ENCODE measurements at places on chromosomes 11 and 22. TPM values are rescaled to one million over a fixed set of nuclear protein-coding genes. Genes with fewer than 3 reads are reported as not detected.

GRCh38 chr22:50292643-50293440, 14.6 kb downstream of the PLXNB2 start:
- H3K4me3 ChIP-seq, result peak overlapping the region; percentile 53
- DNase-seq, result no peak
- no peaks in the 10 kb centered on the region for H3K27me3 ChIP-seq
- peaks cover 34% of the 10 kb centered on the region for H3K36me3 ChIP-seq
- H3K4me1 ChIP-seq, result peaks cover 64% of the 10 kb centered on the region

Gene TPBGL
- total RNA-seq, result 0.16 TPM

DNA sequence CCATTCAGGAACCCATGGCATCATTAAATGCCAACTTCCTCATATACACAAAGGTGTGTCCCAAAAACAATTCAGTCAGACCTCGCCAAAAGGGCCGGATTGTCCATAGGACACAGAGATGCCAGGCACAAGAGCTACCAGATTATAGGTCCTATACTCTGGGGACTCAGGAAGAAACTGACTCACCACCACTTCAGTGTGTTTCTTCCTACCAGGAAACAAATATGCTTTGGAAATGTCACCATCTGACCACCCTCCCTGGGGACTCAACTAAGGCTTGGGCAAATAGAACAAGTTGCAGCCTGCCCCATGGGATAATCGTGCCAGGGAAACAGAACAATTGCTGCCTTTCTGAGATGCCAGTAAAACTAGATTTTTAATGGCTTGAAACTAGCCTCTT, 11.7 kb downstream of the POU2AF3 start:
- no peaks in the 10 kb centered on the region for H3K4me1 ChIP-seq

DNA sequence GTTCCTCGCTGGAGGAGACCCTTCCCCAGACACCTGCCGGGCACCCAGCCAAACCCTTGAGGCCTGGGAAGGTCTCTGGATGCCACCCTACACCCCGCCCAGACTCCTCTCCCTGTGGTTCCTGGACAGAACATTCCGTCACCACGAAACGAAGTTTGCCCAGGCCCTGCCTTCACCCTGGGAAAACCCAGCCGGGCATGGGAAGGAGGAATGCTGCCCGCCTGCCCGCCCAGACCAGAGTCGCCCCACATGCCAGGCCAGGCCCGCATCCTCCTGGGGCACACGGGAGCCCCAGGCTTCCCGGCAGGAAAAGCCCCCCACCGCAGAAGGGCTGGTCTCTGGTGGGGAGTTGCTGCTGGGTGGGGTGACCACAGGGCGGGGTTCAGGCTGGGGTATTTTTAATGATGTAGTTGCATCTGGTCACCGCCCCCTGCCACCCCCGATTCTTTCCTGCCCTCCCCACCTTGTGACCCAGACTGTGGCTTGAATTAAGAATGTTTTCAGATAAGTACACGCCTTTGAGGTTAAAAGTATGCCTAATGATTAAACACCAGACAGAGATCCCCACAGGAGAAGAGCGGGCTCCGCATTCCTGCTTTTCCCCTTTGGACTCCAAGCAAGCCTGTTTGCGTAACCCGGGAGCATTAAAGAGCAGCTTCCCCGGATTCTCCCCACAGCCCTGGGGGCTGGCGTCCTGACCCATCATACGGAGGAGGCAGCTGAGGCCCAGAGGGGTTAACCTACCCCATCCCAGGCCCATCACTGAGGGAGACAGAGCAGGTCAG, 44.6 kb upstream of the PPARA start:
- peaks cover 56% of the 10 kb centered on the region for H3K36me3 ChIP-seq
- H3K27me3 ChIP-seq, result no peaks in the 10 kb centered on the region
- H3K4me1 ChIP-seq, result peaks cover 99% of the 10 kb centered on the region
- H3K4me3 ChIP-seq, result peak overlapping the region; percentile 19

Gene TRIM48
- not detected for total RNA-seq

DNA sequence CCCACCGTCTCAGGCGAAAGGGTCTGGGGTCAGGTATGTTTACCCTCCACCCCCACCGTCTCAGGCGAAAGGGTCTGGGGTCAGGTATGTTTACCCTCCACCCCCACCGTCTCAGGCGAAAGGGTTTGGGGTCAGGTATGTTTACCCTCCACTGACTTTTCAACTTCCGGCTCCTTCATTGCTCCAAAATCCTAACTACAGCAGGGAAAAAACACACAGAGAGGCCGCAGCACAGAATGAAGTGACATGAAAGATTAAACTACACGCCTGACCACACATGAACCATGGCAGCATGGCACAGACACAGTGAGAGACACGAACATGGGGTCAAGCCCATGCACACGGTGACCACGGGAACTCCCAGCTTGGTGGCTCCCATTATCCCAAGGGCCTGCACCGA, 634.9 kb upstream of the B3GAT1 start:
- no peak for DNase-seq
- H3K4me3 ChIP-seq, result no peak overlapping the region
- peaks cover 39% of the 10 kb centered on the region for H3K27me3 ChIP-seq
- H3K4me1 ChIP-seq, result no peaks in the 10 kb centered on the region

DNA sequence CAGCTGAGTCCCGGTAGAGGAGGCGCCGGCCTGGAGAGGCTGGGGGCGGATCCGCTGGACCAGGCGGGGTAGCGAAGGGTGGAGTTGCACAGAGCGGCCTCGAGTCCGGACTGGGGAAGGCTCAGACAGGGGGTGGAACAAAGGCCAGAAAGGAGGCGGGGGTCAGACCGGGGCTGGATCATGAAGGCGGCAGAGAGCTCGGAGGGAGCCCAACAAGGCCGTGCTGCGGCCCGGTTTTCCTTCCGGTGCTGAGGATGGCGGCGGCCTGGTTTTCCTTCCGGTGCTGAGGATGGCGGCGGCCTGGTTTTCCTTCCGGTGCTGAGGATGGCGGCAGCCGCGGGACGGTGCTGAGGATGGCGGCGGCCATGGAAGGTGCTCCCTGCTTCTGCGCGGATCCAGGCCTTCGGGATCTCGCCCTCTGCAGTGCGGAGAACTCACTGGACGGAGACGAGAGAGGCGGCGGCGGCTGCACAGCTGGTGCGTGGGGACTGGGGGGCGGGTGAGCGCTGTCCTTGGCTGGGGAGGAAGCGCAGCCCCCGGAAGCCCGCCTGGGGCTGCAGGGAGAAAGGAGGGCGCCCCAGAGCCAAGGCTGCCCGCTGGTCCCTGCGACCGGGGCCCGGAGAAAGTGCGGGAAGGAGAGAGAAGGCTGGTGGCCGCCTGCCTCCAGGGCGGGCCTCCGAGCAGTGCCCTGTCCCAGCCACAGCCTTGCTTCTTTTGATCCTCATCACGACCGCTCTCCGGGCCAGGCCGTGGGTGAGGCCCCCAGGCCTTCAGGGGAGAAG, 350.4 kb upstream of the B3GAT1 start:
- H3K4me3 ChIP-seq, result peak overlapping the region; percentile 34
- no peaks in the 10 kb centered on the region for H3K4me1 ChIP-seq
- peaks cover 37% of the 10 kb centered on the region for H3K27me3 ChIP-seq
- no peak for DNase-seq
- no peaks in the 10 kb centered on the region for H3K36me3 ChIP-seq
